ENCODE measurements at places on chromosomes 4 and X.

- DNase-seq, result peak; percentile 73
Observed at GRCh38 chrX:48957827-48958634, 624 bp upstream of the OTUD5 start.

GRCh38 chr4:22991576-22991975, 298.8 kb downstream of the GBA3 start:
- DNase-seq, result no peak

GRCh38 chr4:28092610-28093009, 1232.0 kb downstream of the STIM2 start:
- no peak for DNase-seq

DNA sequence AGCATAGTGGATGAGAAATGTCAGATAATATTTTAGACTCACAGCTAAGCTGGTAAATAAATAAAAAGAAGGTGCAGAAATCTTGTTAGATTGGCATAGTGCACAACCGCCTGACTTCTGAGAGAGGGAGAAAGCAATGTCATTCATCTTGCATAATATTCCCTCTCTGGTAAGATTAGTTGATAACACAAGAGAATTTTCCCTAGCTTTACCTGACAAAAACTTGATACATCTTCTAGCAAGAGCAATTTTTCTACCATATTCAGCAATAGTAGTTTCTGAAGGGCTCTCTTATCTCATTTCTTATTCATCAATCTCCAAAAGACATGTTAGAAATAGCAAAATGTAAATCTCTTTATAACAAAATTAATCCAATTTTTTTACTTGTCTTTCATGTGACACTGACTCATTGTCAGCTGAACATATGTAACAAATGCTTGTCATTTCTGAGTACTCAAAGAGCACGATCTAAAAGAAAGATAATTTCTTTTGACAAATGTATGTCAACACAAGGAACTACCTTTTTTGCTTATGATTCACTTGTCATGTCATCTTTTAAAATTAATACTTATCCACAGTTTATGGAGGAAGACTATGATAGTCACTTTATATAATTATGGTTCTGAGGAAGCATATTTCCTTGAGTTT, 240.0 kb downstream of the ARAP2 start:
- no peak for DNase-seq

DNA sequence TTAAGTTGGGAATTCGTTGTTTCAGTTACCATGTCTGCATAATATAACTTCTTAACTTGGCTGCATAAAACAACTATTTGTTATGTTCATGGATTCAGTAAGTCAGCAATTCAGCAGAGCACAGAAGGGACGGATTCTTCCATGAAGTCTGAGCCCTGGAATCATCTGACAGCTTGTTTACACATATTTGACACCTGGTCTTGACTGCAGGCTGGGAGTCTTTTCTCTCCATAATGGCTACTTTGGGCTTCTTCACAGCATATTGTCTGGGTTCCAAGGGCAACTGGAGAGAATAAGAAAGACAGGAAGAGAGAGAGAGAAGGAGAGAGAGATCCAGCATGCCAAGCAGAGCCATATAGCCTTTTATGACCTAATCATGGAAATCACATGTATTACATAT, 23.1 kb downstream of the CENPC start:
- no peak for DNase-seq

DNA sequence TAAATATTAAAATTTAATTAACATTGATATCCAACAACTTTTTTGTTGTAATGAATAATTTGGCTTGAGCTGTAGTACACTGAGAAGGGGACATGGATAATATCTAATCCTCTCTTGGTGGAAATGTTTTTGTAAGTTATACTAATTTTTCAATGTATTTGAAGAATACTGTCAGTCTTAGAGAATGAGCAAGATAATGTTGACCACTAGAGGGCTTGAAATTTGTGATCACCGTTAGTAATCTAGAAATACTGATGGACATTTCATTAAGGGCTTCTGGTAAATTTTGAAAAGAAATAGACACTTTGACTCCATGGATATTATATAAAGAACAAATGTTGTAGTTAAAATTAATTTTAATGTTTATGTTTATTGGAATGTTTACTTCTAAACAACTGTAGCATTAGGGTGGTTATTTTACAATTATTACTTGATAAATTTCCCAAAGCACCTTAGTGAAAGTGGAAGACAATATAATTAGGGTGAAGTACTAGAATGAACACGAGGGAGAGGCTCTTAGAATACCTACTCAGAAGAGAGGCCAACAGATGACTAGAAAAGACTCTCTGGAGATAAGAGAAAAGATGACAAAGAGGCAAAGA, 20.0 kb upstream of the CAMK2D start:
- DNase-seq, result no peak

- DNase-seq, result no peak
Observed at GRCh38 chrX:148333989-148334388, 166.4 kb upstream of the AFF2 start.

- no peak for DNase-seq
Observed at GRCh38 chrX:17738737-17739535, 1.6 kb downstream of the SCML1 start.

- DNase-seq, result no peak
Observed at GRCh38 chr4:31539284-31540069, 819.3 kb downstream of the PCDH7 start.

DNA sequence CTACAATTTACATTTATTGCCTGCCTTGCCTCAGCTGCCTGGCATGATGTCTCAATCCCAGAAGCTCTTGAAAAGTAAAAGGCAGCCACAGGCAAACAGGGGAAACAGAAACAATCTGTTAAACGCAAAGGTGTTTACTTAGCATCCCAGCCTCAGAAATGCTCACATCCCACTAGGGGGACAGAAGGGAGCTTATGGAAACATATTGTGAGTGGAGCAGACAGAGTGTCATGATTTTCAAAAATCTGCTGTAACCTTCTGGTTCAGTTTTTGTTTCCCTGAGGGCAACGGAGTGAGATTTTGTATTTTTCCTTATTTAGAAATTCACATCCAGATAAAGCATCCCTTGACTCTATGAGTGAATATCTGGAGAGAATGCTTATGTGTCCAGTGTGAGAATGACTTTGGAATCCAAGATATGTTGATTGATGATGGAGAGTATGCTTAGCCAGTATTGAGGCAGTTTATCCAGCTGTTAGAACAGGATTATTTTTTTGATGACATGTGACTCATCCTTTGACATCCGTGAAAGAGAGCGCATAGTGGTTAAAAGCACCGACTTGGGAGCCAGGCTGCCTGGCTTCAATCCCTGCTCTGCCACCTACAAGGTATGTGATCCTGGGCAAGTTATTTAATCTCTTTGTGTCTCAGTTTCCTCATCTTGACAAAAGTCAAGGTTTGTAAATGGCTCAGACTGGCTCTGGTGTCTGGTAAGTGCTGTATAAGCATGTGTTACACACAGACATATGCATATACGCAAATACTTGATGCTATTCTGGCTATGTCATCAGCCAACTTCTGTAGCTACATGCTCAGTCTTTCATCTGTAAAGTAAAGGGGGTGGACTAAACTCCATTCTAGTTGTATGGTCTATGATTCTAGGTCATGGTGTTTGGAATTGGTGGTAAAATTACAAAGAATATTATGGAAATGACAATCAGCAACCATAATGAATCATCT, 381.2 kb downstream of the RAPGEF2 start:
- DNase-seq, result no peak

GRCh38 chr4:114400531-114400930, 198.1 kb upstream of the UGT8 start:
- DNase-seq, result no peak

DNA sequence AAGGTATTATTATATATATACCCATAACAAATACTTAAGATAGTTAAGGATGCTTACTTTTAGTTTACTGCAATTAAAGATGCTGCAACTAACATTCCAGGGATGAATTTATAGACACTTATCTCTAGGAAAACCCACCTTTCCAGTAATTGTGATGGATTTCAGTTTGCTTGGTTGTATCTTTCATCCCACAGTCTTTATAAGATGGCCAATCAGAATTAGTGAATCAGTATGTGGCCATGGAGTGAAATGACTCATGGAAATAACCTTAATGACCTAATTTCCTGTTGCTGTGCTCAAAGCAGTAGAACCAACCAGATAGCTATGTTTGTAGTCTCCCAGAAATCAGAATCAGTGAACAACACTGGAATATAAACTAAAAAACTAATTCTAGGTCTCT, 26.4 kb downstream of the MOSPD2 start:
- no peak for DNase-seq

DNA sequence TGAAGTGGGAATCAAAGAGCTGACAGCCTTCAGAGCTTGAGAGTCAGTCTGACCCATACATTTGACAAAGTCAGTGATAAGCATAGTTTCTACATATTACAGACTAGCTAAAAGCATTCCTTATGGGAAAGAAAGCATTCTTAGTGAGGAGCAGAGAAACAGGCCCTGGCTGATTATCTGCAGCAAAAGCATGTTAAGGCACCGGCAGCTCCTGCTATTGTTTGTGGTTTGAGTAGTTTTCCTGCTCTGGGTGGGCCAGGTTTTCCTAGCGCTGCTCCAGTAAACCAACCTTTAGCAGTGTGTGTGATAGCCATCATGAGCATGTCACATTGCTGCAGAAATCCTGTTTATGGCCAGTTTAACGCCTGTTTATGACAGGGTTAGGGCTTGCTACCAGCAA, 51.6 kb upstream of the WDR1 start:
- no peak for DNase-seq

- no peak for DNase-seq
Observed at GRCh38 chr4:120844528-120844921, 78.0 kb downstream of the PRDM5 start.

- no peak for DNase-seq
Observed at GRCh38 chr4:26074712-26075430, 160.9 kb downstream of the SMIM20 start.

- DNase-seq, result no peak
Observed at GRCh38 chrX:17634542-17635207, 102.6 kb upstream of the SCML1 start.

- no peak for DNase-seq
Observed at GRCh38 chr4:78779280-78779679, 3.1 kb downstream of the BMP2K start.

- DNase-seq, result no peak
Observed at GRCh38 chr4:163243297-163243981, 76.7 kb upstream of the NAF1 start.

- no peak for DNase-seq
Observed at GRCh38 chrX:102067966-102068723, 57.3 kb upstream of the TCEAL2 start.

DNA sequence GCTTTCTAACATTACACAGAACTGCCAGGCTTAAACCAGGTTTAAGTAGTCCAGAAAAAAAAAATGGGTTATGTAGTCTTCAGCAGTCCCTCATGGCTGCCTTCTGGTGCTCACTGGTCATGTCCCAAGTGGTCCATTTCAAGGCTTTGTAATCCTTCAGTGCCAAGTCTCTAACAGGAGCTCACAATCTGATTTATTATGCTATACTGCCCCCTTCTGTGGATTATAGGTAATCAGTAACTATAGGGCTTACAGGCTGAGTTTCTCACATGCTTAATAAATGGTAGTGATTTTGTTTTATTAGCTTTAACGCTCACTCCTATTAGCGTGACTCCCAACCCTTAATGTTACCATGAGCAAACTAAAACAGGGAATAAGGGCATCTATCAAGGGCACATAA, 92.5 kb upstream of the EDA2R start:
- no peak for DNase-seq

DNA sequence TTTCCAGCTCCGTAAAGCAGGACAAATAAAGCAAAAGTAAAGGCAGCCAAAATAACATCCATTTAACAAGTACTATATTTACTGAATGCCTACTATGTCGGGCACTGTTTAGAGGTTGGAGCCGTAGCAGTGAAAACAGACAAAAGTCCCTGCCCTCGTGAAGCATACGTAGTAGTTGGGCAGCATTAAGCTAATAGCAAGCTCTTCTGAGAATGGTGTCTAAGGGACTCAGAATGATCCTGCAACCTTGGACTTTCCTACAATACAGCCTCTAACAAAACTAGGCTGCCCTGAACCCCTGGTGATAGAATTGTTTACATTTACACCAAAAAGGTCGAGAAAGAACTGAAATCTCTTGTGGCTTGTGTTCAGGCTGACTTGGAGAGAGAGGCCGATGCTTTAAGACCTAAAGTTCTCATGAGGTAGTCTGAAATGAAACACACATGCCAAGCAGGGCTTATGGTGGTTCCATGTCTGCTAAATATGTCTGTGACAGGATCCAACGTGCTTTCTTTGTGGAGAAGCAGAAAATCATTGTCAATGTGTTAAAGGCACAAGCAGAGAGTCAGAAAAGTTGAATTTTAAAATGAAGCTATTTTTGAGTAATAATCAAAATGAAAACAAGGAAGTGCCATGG, 898 bp upstream of the PDGFC start:
- no peak for DNase-seq

DNA sequence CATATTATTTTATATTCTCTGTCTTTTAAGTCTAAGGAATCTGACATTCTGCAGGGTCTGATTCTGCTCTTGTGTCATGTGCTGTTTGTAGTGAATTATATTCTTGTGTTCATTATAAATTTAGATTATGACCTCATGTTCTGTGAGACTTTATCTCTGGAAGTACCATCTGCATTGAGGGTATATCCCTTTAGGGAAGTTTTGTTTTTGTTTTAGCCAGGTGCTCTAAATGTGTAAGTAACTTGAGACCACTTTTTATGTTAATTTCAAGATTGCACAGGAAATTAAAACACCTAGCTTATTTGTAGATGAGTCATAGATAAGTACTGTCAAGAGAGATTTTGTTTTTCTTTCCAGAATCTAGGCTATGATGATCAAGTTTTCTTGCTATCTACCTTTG, 35.0 kb upstream of the DKK2 start:
- DNase-seq, result no peak

Data from stimulated activated CD4-positive, alpha-beta T cell treated with anti-CD3 and anti-CD28 coated beads, TNF-alpha, amount 100 ng/mL, for 4 hours (primary cell).